ENCODE measurements at places on chromosomes 5 and 9.

- no peak for DNase-seq
Measured at GRCh38 chr9:89687848-89688247, 83.0 kb downstream of the GADD45G start.

GRCh38 chr5:127074466-127074865 lies 1.2 kb upstream of the C5orf63 start:
- no peak for DNase-seq

DNA sequence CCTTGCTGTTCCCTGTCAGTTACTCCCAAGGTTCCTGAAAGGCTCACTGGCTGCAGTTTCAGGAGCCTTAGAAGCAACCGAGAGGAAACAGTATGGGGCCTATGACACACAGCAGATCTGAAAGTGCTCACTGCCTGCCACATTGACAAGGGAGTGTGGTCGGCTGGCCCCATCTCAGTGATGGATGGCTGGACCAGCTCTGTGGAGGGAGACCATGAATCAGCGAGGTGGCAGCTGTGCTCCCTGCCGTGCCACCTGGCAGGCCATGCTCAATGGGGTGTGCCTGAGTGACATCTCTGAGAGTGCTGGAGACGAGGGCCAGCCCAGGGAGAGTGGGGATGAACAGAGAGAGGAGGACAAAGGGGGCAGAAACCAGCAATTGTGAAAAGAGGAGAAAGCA lies 49.1 kb downstream of the DOCK2 start:
- DNase-seq = no peak

GRCh38 chr9:110249603-110250002 lies 6.7 kb downstream of the TXN start:
- DNase-seq = no peak

- DNase-seq = no peak
Measured at GRCh38 chr5:78757269-78758053, 108.9 kb upstream of the LHFPL2 start.

GRCh38 chr5:176559683-176560082 lies 10.5 kb downstream of the CDHR2 start:
- no peak for DNase-seq

- DNase-seq = no peak
Measured at GRCh38 chr5:110043025-110043424, 353.3 kb downstream of the MAN2A1 start.

- DNase-seq = no peak
Measured at GRCh38 chr9:131329241-131329641, 39.7 kb downstream of the PLPP7 start.

GRCh38 chr9:115855458-115856133 lies 298.0 kb upstream of the PAPPA start:
- no peak for DNase-seq

DNA sequence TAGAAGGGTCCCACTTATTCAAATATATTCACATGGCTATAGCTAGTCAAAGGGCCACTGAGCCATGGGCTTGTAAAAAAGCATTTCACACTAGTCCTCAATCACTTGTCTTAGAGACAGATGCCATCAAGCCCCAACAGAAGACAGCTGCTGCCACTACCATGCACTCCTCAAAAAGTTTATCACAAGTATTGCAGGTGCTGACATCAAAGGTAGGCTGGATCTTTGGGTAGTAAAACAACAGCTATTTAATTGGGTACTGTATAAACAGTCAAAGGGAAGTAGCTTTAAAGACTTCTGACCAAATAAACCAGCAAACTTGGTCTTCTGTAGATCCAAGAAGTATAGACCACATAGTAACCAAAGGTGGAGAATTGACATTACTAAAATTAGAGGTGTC lies 59.2 kb upstream of the FER start:
- DNase-seq = no peak

GRCh38 chr5:10452768-10453331 lies 11.2 kb downstream of the ROPN1L start:
- no peak for DNase-seq

- no peak for DNase-seq
Measured at GRCh38 chr9:113872485-113873143, 3.5 kb upstream of the ZNF618 start.

- no peak for DNase-seq
Measured at GRCh38 chr9:36877239-36877638, 156.8 kb downstream of the PAX5 start.

DNA sequence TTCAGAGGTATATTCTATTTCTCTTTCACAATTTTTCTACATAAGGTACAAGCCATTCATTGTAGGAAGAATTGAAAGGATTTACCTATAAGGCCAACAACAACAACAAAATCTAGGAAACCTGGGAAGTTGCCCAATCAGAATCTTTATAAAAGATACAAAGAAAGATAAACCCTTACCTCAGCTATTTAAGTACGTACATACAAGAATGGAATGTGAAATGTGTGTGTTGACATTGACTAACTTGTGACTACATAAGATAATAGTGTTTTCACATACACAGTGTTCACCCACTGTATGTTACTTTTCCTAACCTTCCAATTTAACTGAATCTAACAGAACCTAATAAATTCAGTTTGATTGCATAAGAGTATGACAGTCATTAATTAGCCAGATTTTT lies 154.1 kb downstream of the ADAMTS6 start:
- DNase-seq = no peak

Data from stimulated activated CD4-positive, alpha-beta T cell treated with anti-CD3 and anti-CD28 coated beads, Interleukin-1b, Interleukin-23, amount 100 ng/mL, for 1 hour (primary cell).